ENCODE measurements at places on chromosomes 6 and 20.

DNA sequence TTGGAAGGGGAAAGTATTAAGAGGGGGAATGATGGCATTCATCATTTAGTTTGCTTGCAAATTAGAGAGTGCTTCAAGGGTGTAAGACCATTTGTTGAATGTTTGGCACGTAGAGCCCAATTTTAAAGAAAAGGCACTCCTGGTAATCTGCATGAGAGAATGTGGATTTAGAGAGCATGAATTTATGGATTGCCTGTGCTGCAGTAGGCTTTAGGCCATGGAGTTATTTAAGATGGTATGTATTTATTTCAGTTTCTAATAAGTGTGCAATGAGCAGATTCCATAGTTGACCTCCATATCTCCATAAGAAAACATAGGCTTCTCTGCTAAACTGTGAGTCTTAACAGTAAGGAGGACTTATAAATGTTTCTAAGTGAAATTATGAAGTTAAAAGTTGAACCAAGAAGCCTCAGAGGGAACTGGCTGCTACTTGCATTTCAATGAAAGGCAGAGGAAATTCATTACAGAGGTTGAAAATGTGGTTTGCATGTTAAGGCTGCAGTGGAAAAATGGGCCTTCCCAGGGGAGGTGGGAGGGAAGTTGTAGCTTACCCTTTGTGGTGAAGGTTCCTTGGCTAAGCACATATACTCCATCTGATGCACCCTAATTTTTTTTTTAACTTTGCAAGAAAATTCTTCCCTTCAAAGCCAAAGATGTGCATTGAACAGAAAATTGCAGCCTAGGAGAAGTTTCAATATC is 134.2 kb downstream of the CARMIL1 start:
- DNase-seq = no peak

GRCh38 chr20:21162631-21163030 is 36.7 kb downstream of the KIZ start:
- DNase-seq = no peak

DNA sequence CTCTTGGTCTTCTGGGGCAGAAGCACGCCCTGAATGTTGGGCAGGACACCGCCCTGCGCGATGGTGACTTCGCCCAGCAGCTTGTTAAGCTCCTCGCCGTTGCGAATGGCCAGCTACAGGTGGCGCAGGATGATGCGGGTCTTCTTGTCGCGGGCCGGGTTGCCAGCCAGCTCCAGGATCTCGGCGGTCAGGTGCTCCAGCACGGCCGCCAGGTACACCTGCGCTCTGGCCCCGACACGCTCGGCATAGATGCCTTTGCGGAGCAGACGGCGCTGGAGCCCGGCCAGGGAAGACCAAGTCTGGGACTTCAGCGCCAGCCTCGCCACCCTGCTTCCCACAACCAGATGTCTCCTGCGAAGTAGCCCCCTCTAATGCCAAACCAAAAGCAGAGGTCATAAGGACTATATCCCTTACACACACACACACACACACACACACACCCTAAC is 8.0 kb upstream of the SLC17A3 start:
- DNase-seq = peak; percentile 23

GRCh38 chr20:44738813-44739477 is 6.7 kb upstream of the KCNK15 start:
- DNase-seq = no peak

- no peak for DNase-seq
Measured at GRCh38 chr6:41443616-41444525, 102.3 kb upstream of the FOXP4 start.

- DNase-seq = no peak
Measured at GRCh38 chr6:31175971-31176370, 5.5 kb upstream of the POU5F1 start.

- no peak for DNase-seq
Measured at GRCh38 chr6:133947302-133947900, 5.6 kb upstream of the TBPL1 start.

GRCh38 chr6:3324262-3324942 is 65.7 kb downstream of the PSMG4 start:
- no peak for DNase-seq

DNA sequence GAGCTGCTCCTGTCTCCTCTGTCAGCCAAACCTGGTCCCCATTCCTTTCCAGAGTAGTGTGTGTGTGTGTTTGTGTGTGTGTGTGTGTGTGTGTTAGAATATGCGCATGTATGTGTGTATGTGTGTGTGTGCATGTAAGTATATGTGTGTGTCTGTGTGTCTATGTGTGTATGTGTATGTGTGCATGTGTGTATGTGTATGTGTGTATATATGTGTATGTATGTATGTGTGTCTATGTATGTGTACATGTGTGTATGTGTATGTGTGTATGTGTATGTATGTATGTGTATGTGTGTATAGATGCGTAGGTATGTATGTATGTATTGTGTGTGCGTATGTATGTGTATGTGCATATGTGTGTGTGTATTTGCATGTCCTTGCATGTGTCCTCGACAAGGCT is 79.5 kb downstream of the AGPAT4 start:
- DNase-seq = no peak

Measured in progenitor cell of endocrine pancreas (in vitro differentiated cells).